Purkinje cell (primary cell): ENCODE measurements at places on chromosomes 13 and 19. TPM values are rescaled to one million over a fixed set of nuclear protein-coding genes. Genes with fewer than 3 reads are reported as not detected.

The NKG7 gene
- polyA plus RNA-seq = not detected in 2 replicates

The MEIS3 gene
- 0.31 and 7.3 TPM in 2 replicates for polyA plus RNA-seq

The PABPC3 gene
- 0.21 and 1.1 TPM in 2 replicates for polyA plus RNA-seq

The THSD1 gene
- 0.16 and 0.43 TPM in 2 replicates for polyA plus RNA-seq

The COL4A1 gene
- polyA plus RNA-seq = 176 and 211 TPM in 2 replicates

The IGSF23 gene
- not detected in 2 replicates for polyA plus RNA-seq
